ENCODE measurements at places on chromosomes 2 and 18. TPM values are rescaled to one million over a fixed set of nuclear protein-coding genes. Genes with fewer than 3 reads are reported as not detected.
A peak's percentile ranks its signal among the peaks of the same experiment; 100 is the strongest.

The COL4A3 gene
- total RNA-seq = 8.0 TPM

DNA sequence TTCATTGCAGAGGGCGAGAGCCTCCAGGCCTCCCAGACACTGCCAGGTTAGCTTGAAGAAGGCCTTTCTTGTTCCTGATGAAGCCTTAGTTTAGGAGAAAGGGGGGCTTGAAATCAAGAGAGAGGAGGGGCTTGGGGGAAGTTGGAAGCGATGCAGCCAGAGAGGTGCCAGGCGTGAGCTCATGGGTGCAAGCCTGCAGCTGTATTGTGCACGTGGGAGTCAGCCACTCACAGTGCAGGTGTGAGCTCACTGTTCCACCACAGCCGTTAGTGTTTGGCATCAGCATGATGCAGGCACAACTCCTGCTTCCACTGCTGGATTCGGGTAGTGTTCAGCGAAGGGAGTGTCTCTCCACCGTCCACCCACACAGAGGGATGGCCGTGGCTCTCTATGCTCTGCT lies 68.4 kb upstream of the ALPP start:
- no peak for DNase-seq

DNA sequence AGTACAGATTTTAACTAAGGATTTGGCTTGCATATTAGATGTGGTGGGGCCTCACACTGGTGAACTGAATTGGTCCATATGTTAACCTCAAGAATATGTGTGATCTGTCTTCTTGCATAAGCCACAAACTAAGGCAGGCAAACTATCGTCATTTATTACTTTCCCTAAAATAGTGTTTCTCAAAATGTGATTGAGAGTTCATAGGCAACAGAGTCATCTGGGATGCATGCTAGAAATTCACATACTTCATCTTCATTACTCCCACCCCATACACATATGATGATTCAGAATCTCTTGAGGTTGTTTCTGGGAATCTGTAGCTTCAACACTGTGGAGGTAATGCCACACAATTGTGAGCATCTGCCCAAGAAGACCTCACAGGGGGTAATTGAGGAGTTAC lies 822.8 kb upstream of the CDH2 start:
- no peak for DNase-seq

DNA sequence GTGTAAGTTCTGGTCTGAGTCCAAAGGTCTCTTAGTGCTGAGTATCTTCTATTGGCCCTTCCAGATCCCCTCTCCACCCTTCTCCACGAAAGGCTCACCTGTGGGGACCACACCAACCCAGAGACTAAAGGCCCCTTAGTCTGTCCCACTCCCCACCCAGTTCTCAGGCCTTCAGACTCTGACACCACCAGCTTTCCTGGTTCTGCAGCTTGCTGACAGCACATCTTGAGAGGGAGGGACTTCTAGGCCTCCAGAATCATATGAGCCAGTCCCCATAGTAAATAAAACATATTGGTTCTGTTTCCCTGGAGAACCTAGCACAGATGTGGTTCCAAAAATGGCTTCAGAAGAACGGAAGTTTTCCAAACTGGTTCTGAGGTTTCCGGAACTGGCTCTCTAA lies 38.5 kb upstream of the KLF11 start:
- DNase-seq = no peak

The ALMS1 gene
- total RNA-seq = 14.9 TPM

- no peak for DNase-seq
These were observed 508.9 kb upstream of the POU3F3 start for GRCh38 chr2:104344985-104345384.

GRCh38 chr2:146986161-146986560 lies 858.7 kb upstream of the ACVR2A start:
- DNase-seq = no peak

The AKAIN1 gene
- not detected for total RNA-seq

GRCh38 chr2:105771836-105772235 lies 27.1 kb downstream of the NCK2 start:
- DNase-seq = no peak

The RNF125 gene
- 5.6 TPM for total RNA-seq

GRCh38 chr18:59593291-59593717 lies 103.9 kb downstream of the CCBE1 start:
- DNase-seq = no peak

DNA sequence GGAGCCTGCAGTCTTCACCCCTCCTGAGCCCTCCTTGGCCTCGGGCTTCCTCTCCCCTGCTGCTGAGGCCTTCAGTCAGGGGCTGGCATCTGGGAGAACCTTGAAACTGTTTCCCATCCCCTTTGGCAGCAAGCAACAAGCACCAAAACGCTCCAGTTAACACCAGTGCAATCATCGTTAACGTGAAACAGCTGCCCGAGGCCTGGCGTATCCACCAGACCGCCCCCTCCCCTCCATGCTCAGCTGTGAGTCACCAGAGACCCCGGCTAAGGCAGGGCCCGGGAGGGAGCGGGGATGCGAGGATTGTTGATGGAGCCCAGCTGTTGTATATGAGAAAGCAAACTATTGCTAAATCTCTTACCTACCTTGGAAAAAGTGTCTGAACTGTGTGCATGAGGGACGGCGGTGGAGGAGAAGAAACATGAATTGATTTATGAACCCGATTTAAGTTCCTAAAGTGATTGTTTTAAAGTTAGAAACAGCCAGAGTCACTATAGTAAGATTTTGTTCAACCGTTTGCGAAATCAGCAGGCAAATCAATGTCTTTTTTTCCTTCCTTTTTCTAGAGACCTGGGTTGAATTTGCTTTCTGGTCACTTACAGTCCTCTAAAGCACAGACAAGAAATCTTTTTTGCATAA lies 5.2 kb downstream of the ZFP36L2 start:
- DNase-seq = peak; percentile 77

The LAPTM4A gene
- 145 TPM for total RNA-seq

The ZBTB14 gene
- 7.3 TPM for total RNA-seq

The SP5 gene
- 0.33 TPM for total RNA-seq

- no peak for DNase-seq
These were observed 34.3 kb downstream of the CRACDL start for GRCh38 chr2:98901702-98902101.

DNA sequence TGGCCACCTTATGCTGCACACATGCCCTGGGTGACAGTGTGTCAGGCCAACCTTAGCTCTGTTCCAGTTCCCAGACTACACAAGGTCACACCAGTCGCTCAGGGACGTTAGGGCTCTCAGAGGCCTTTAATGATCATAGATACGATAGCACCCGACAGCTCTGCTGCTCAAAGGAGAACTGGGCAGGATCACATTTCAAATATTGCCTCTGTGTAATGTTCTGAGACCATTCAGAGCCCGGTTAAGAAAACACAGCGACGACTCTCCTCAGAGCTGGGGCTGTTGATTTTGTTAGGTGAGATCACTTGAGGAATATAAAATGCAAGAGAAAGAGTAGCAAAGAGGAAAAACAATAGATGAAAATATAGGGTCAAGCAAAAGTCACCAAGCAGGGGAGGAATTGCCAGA lies 166.6 kb upstream of the TANK start:
- no peak for DNase-seq

The ATP8B1 gene
- 6.0 TPM for total RNA-seq

GRCh38 chr2:883260-883802 lies 67.3 kb upstream of the SNTG2 start:
- peak; percentile 40 for DNase-seq

- DNase-seq = no peak
These were observed 415.9 kb downstream of the NBAS start for GRCh38 chr2:15145046-15145817.

- no peak for DNase-seq
These were observed 404.0 kb downstream of the ADCYAP1 start for GRCh38 chr18:1308686-1309085.

The SERPINB7 gene
- total RNA-seq = not detected

The ASAP2 gene
- 20.3 TPM for total RNA-seq

DNA sequence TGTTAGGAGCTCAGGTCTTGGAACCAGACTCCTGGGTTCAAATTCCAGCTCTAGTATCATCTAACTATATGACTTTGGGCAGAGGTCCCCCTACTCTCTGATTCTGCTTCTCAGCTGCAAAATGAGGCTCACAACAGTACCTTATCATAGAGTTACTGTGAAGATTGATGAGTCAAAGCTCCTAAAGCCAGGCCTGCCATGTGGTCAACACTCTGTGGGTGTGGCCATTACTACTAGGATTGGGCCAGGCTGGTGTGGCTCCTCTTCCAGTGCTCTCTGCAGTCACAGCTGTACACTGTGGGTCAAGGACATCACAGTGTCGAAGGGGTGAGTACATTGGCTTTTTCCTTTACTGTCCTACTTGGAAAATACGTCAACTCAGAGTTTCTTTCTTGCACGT lies 22.6 kb downstream of the CAPN13 start:
- peak; percentile 28 for DNase-seq

The SCN2A gene
- total RNA-seq = 0.39 TPM

GRCh38 chr2:220695397-220696279 lies 876.5 kb downstream of the EPHA4 start:
- no peak for DNase-seq

DNA sequence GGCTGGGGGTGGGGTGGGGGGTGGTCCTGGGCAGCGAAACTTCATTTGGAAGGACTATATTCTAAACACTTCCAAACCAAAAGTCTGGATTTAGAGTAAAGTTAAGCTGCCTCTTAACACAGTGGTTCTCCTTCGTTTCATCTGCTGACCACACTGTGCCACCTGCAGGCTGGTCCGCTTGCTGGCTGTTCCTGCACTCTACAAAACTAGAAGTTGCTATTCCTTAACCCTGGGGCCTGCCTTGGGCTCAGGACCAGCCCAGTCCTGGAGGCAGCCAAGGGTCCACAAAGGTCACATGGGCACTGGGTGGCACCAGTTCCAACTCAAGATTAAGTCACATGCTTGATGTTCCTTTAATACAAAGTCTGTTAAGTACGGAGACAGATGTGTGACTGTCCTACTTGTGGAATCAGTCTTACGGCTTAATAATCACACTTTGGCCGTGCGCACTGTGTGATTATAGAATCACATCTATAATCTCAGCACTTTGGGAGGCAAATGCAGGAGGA lies 195.4 kb downstream of the FAM210A start:
- peak; percentile 85 for DNase-seq

DNA sequence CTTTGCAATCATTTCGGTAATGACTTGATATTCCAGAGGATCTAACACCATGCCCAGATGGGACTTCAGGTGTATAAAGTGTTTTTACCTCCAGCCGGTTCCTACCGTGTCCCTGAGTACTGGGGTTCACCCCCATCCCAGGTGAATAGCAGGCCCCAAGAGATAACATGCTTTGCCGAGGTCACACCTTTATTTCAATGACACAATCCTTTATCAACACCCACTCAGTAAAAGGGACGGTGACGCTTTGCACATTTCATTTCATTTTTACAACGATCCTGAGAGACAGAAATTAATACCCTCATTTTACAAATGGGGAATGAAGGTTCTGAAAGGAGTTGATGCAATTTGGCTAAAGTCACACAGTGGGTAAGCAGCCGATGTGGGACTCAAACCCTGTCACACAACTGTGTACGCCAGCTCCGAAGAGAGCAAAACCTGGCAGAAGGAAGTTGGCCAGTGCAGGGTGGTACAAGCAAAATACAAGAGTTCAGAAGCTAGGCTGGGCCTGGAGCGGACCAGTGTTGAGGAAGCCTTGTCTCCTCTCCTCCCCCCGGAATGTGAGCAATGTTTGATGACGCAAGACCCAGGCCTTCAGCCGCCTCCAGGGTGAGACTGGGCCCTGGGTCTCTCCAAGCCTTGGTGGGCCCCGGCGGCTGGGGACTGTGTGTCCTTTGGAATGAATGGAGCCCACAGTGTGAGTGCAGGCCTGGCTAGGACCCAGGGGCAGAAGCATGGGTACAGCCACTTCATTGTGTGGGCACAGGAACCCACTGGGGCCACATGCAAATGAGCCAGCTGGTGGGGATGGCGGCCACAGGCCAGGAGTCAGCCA lies 139.6 kb upstream of the MYCN start:
- no peak for DNase-seq

The GPR35 gene
- total RNA-seq = 0.56 TPM

GRCh38 chr2:167646557-167646956 lies 600.8 kb downstream of the STK39 start:
- no peak for DNase-seq

DNA sequence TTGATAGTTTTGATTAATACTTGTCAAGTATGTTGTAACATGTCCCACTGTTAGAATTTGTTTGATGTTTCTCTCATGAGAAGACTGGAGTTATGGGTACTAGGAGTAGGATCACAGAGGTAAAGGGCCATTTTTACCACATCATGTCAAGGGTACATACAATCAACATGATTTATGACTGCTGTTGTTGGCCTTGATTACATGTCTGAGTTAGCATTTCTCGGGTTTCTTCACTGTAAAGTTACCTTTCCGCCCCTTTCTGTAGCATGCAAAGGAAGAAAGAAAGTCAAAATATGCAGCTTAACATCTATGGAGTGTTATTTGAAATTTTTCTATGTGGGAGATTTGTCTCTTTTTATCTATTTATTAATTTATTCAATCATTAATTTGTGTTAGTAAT lies 1456.4 kb downstream of the SUCLG1 start:
- no peak for DNase-seq

- no peak for DNase-seq
These were observed 132.1 kb downstream of the COL6A3 start for GRCh38 chr2:237281836-237282306.

DNA sequence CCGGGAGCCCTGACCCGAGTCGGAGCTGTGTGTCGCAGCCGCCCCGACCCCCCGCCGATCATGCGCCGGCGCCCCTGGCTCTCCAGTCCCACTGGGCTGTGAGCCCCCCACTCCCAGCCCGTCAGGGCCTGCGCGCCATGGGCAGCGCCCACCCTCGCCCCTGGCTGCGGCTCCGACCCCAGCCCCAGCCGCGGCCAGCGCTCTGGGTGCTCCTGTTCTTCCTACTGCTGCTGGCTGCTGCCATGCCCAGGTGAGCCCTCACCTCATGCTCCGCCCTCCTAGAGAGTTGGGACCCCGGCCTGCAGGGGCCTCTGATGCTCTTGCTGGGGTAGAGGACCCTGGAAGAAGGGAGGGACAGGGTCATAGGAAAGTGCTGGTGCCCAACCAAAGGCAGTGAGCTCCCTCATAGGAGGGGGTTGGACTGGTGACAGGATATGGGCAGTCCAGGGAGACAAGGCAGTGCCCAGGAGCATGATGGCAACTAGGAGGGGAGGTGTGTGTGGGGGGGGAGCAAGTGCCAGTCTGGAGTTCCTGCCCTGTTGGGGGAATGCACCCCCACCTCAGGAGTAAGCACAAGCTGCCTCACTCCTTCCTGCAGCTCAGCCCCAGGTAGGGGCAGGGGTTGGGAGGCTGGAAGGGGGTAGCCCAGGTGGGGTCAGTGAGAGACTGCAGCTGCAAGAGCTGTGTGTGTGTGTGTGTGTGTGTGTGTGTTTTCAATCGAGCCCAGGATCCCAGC lies 375 bp downstream of the WNT10A start:
- no peak for DNase-seq

GRCh38 chr2:62175728-62176127 lies 20.2 kb upstream of the B3GNT2 start:
- DNase-seq = no peak

All from right atrium auricular region (tissue), 2 donors.